Natural killer cell (primary cell): ENCODE measurements at places on chromosomes 16 and 17. TPM values are rescaled to one million over a fixed set of nuclear protein-coding genes. Genes with fewer than 3 reads are reported as not detected.

Gene SCGB1C2
- not detected for total RNA-seq

Gene WFIKKN2
- not detected for total RNA-seq

Gene PLXDC1
- total RNA-seq, result 5.7 TPM

Gene KLHL10
- not detected for total RNA-seq

Gene MT1E
- total RNA-seq, result 0.40 TPM

Gene SLC6A2
- not detected for total RNA-seq

Gene ZNF598
- total RNA-seq, result 56.1 TPM

Gene PIK3R6
- 6.3 TPM for total RNA-seq

Gene HS3ST2
- not detected for total RNA-seq

Gene MTMR4
- total RNA-seq, result 39.7 TPM

Gene TNRC6A
- 66.3 TPM for total RNA-seq

Gene RSKR
- 14.0 TPM for total RNA-seq

Gene VPS9D1
- 35.4 TPM for total RNA-seq

DNA sequence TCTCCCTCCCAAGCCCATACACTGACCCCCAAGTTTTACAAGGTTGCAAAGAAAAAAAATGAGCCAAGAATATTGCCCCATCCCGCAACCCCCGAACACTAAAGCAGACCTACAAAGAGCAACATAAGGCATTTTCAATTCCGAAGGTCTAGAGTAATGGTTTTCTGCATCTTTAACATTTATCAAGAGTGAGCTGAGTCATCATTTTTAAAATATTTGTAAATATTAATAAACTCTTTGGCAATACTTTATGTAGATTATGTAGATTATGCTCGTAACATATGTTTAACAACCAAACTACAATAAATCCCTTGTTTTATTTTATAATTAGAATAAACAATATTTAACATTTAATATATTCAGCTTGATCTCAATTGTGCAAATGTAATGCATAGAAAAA lies 1.4 kb downstream of the ZNF624 start:
- no peak for DNase-seq
- no peaks in the 10 kb centered on the region for H3K36me3 ChIP-seq
- H3K27ac ChIP-seq, result no peak overlapping the region
- no peak overlapping the region for H3K4me3 ChIP-seq
- peaks cover 9% of the 10 kb centered on the region for H3K4me1 ChIP-seq

GRCh38 chr17:64458756-64459155 lies 9.8 kb downstream of the MILR1 start:
- H3K27me3 ChIP-seq, result no peaks in the 10 kb centered on the region
- no peaks in the 10 kb centered on the region for H3K36me3 ChIP-seq
- DNase-seq, result no peak
- H3K4me1 ChIP-seq, result peaks cover 17% of the 10 kb centered on the region

DNA sequence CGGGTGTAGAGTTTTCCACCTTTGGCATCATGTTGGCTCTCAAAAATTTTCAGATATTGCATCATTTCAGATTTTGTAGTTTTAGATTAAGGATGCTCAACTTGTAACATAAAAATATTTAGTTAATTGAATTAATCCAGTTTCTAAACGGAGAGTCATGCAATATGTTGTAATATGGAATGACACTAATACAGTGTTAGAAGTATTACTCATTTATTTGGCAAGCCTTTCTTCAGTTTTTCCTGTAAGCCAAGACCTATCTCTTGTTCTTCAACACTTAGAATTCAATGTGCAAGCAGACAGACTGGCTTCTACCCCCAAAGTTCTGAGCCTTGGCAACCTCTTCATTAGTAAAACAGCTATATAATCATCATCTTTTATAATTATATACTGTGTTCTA lies 985.0 kb upstream of the GOT2 start:
- no peak overlapping the region for H3K27ac ChIP-seq
- no peak for DNase-seq
- H3K36me3 ChIP-seq, result no peaks in the 10 kb centered on the region
- no peaks in the 10 kb centered on the region for H3K4me1 ChIP-seq
- no peaks in the 10 kb centered on the region for H3K27me3 ChIP-seq

GRCh38 chr16:4987250-4987579 lies 29.1 kb downstream of the SEC14L5 start:
- no peak overlapping the region for H3K27ac ChIP-seq
- H3K4me1 ChIP-seq, result peaks cover 4% of the 10 kb centered on the region
- H3K4me3 ChIP-seq, result no peak overlapping the region
- no peaks in the 10 kb centered on the region for H3K36me3 ChIP-seq
- peaks cover 17% of the 10 kb centered on the region for H3K27me3 ChIP-seq

- peaks cover 11% of the 10 kb centered on the region for H3K4me1 ChIP-seq
- no peaks in the 10 kb centered on the region for H3K36me3 ChIP-seq
- no peaks in the 10 kb centered on the region for H3K27me3 ChIP-seq
These were observed 17.7 kb upstream of the CBFA2T3 start for GRCh38 chr16:88994695-88995094.

- H3K4me3 ChIP-seq, result no peak overlapping the region
- no peaks in the 10 kb centered on the region for H3K27me3 ChIP-seq
- peaks cover 4% of the 10 kb centered on the region for H3K36me3 ChIP-seq
These were observed 72.8 kb downstream of the SOCS1 start for GRCh38 chr16:11183035-11183812.

DNA sequence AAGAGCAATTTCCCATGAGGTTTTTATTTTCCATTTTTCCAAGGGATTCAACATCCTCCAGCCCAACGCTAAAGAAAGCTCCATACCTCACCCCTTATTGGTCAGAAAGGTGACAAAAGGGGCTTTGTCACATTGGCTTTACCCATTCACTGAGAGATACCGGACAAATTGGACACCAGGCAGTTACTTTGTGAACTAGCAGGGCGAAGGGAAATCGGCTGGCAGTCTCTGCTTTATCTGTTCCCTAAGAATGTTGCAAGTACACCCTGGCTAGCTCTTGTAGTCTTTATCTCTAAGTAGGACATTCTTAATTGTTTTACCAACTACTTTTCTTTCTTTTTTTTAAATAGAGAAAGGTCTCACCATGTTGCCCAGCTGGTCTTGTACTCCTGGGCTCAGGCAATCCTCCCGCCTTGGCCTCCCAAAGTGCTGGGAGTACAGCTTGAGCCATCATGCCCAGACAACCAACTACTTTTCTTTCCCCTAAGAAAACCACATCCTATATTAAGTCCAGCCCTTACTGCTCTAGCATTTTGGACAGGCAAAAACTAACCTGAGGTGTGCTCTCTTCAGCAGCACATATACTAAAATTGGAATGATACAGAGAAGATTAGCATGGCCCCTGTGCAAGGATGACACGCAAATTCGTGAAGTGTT lies 16.8 kb downstream of the PRPSAP1 start:
- DNase-seq, result no peak
- peaks cover 3% of the 10 kb centered on the region for H3K36me3 ChIP-seq
- no peak overlapping the region for H3K27ac ChIP-seq
- no peaks in the 10 kb centered on the region for H3K27me3 ChIP-seq
- H3K4me1 ChIP-seq, result no peaks in the 10 kb centered on the region
- no peak overlapping the region for H3K4me3 ChIP-seq

GRCh38 chr17:3569534-3570137 lies 12.0 kb upstream of the TRPV3 start:
- H3K27ac ChIP-seq, result no peak overlapping the region
- H3K4me3 ChIP-seq, result no peak overlapping the region
- DNase-seq, result no peak
- H3K36me3 ChIP-seq, result no peaks in the 10 kb centered on the region

GRCh38 chr17:2964831-2965230 lies 98.6 kb downstream of the OR1D5 start:
- no peaks in the 10 kb centered on the region for H3K27me3 ChIP-seq
- H3K36me3 ChIP-seq, result peaks cover 62% of the 10 kb centered on the region
- no peak overlapping the region for H3K4me3 ChIP-seq
- no peaks in the 10 kb centered on the region for H3K4me1 ChIP-seq

GRCh38 chr17:38777641-38778250 lies 21.6 kb downstream of the PIP4K2B start:
- DNase-seq, result no peak
- no peak overlapping the region for H3K27ac ChIP-seq
- no peaks in the 10 kb centered on the region for H3K27me3 ChIP-seq
- no peaks in the 10 kb centered on the region for H3K4me1 ChIP-seq

DNA sequence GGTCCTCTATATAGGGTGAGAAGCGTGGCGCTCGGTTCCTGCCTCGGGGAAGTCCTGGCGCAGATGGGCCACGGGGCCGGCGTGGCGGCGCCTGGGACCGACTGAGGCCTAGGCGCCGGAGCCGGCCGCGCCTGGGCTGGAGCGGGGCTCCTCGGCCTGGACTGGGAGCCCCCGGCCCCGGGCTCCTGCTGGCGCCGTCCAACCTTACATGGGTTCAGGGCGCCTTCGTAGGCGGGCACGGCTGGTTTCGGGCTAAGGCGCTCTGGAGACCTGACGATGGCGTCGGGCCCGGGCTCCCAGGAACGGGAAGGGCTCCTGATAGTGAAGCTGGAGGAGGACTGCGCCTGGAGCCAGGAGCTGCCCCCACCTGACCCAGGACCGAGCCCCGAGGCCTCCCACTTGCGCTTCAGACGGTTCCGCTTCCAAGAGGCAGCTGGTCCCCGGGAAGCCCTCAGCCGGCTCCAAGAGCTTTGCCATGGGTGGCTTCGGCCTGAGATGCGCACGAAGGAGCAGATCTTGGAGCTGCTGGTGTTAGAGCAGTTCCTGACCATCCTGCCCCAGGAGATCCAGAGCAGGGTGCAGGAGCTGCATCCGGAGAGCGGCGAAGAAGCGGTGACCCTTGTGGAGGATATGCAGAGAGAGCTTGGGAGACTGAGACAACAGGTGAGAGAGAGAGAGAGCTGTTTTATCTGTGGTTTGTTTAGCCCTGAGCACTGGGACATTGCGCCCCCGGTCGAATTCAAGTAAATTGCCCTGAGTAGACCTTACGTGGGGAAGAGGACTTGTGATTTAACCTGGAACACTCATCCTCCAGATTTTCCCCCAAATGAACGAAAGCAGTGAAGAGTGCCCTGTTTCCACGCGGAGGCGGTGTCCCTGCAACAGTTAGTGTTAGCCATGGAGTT lies 504 bp downstream of the ZNF263 start:
- no peaks in the 10 kb centered on the region for H3K27me3 ChIP-seq
- H3K4me1 ChIP-seq, result peaks cover 34% of the 10 kb centered on the region
- H3K4me3 ChIP-seq, result peak overlapping the region; percentile 88
- H3K36me3 ChIP-seq, result peaks cover 17% of the 10 kb centered on the region
- no peak for DNase-seq
- peak overlapping the region; percentile 98 for H3K27ac ChIP-seq

DNA sequence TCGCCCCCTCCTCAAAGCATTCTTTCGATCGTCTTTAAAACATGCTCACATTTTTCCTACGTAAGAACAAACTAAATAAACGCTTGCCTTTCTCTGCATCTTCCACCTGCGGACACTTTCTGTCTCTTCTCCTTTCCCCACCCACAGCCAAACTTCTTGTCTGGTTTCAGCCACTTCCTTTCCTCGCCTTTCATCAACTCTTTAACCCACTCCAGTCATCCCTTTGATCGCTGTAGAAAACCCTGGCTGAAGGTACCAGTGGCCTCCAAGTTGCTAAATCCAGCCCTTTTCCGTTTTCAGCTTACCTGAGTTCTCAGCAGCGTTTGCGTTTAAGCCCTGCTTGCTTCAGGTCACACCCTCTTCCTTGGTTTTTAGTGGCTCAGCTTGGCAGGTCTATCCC lies 483 bp downstream of the RPA1 start:
- H3K4me1 ChIP-seq, result peaks cover 28% of the 10 kb centered on the region
- peak overlapping the region; percentile 46 for H3K27ac ChIP-seq
- peaks cover 11% of the 10 kb centered on the region for H3K36me3 ChIP-seq
- H3K27me3 ChIP-seq, result no peaks in the 10 kb centered on the region

DNA sequence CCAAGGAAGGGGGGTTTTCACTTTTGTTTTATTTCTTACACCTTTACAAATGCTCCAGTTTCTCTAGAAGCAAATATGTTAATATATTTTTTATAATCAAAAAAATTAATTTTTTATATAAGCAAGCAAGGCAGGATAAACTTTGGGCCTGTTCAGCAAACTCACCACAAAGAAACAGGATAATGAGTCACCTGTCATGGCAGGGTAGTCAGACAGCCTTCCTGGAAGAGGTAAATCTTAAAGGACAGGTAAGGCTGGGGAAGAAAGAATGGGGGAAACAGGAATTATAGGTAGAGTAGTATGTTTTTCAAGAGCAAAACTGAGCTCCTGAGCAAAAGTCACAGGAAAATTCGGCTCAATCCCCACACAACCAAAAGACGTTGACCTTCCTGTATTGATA lies 186.3 kb upstream of the SOX9 start:
- no peaks in the 10 kb centered on the region for H3K27me3 ChIP-seq
- H3K4me3 ChIP-seq, result no peak overlapping the region
- DNase-seq, result no peak
- H3K4me1 ChIP-seq, result no peaks in the 10 kb centered on the region
- no peak overlapping the region for H3K27ac ChIP-seq

DNA sequence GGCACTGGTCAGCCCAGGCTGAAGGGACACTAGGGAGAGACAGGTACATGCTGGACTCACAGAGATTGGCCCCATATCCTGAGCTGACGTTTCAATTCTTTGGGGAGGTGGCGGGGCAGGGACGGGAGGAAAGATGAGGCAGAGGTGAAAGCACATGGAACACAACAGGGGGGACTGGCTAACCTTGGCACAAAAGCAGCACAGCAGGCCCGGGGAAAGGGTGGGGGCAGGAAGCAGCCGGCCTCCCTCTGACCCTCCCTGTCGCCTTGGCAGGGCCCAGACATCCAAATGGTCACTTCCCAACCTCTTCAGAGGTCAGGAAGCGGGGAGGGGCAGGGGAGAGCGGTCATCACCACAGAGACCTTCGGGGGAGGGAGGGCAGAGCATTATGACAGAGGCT lies 6.6 kb downstream of the VAT1 start:
- H3K27me3 ChIP-seq, result no peaks in the 10 kb centered on the region
- peaks cover 28% of the 10 kb centered on the region for H3K36me3 ChIP-seq
- no peak overlapping the region for H3K4me3 ChIP-seq
- H3K4me1 ChIP-seq, result no peaks in the 10 kb centered on the region
- no peak overlapping the region for H3K27ac ChIP-seq

GRCh38 chr16:24075931-24076716 lies 180.0 kb upstream of the CACNG3 start:
- DNase-seq, result no peak
- H3K36me3 ChIP-seq, result no peaks in the 10 kb centered on the region
- H3K27ac ChIP-seq, result no peak overlapping the region

DNA sequence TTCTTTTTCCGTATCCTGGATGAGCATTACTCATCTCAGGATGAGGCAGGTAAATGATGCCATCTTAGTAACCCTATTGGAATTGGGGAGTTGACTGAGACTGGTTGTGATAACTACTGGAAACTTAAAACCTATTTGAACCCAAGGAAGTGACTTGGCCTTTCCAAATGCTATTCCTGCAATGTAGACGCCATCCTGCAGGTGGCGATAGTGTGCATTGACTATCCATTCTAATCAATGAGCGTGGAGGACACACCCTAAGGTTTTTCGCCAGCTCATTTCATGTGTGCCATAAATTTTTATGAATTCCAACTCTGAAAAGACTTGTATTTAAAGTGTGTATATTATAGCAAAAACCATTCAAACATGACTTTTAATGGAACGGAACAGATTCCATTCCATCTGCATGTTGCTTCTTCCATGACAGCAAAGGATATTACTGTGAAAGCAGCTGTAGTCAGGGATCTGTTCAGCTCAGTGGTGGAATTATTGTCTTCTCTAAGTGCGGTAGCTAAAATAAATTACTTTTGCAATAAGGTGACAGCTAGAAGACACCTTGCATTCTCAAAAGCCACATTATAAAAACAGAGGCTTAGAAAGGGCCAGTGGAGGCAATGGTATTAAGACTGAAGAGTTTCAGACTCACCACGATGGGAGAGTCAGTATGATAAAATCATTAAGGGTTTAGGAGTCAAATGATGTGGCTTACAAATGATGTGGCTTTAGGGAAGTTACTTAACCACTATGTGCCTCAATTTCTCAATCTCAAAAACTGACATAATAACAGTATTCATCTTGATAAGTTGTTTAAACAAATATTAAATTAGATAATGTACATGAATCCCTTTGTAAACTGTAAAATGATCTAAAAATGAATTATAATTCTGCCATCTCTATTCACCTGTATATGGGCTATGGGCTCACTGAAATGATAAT lies 55.5 kb downstream of the SYT17 start:
- no peaks in the 10 kb centered on the region for H3K36me3 ChIP-seq
- no peak for DNase-seq
- no peaks in the 10 kb centered on the region for H3K27me3 ChIP-seq
- H3K4me3 ChIP-seq, result no peak overlapping the region
- no peaks in the 10 kb centered on the region for H3K4me1 ChIP-seq
